ENCODE measurements at places on chromosomes 11 and 22.

DNA sequence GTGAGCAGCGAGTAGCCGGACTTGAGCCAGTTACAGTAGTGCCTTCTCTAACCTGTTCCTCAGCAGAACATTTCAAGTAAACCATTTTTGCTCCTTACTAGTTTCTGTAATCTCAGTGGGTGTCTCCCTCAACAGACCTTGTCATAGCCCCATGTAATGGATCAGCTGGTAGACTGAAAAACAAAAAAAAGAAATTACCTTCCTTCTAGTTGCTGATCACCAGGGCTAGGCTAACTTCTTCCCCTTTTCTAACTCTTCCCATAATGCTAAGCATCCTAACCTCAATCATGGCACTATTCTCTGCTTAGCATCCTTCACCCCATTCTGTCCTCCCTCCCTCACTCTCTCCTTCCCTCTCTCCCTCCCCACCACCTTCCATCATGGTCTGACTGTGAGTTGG, 35.8 kb upstream of the CBX6 start:
- DNase-seq, result no peak

DNA sequence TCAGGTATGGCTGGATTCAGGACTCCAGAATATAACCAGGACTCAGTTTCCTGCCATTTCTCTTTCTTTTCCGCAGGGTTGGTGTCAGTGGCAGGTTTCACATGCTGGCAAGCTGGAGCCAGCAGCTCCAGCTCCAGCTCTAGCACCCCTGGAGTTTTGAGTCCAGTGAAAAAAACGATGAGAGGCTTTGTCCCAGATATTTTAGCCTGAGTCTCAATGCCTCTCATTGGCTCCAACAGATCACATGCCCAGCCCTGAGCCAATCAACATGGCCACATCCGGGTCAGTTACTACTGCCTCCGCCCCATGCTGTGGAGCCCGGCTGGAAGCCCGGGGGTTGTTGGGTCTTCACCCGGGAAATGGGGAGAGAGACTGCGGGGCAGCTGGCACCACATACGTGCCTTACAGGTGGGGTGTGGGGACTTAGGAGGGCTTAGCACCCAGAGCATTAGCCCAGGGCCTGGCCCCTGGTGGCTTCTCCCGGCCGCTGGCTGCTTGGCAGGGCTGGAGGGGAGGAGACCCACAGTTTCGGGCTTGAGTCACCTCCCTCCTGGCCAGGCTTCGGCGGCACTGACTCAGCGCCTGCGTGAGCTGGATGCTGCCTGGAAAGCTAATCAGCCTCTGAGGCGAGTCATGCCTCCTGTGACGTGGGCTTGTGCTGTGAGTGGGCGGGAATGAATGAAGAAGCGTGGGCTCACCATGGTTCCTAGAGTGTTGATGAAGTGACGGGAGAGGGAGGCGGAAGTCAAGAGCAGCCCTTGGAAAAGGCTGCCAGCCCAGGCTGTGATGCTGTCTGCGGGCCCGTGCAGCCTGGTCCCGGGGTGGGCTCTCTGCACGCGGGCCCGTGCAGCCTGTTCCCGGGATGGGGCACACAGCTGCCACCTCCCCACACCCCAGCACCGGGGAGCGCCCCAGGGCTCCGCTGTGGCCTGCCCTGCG, 15.3 kb upstream of the MRTFA start:
- DNase-seq, result peak; percentile 99

DNA sequence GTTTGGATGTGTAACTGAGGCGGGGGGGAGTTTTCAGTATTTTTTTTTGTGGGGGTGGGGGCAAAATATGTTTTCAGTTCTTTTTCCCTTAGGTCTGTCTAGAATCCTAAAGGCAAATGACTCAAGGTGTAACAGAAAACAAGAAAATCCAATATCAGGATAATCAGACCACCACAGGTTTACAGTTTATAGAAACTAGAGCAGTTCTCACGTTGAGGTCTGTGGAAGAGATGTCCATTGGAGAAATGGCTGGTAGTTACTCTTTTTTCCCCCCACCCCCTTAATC, 2.3 kb downstream of the MALAT1 start:
- DNase-seq, result no peak

- no peak for DNase-seq
Measured at GRCh38 chr22:27779643-27780042, 21.9 kb downstream of the MN1 start.

DNA sequence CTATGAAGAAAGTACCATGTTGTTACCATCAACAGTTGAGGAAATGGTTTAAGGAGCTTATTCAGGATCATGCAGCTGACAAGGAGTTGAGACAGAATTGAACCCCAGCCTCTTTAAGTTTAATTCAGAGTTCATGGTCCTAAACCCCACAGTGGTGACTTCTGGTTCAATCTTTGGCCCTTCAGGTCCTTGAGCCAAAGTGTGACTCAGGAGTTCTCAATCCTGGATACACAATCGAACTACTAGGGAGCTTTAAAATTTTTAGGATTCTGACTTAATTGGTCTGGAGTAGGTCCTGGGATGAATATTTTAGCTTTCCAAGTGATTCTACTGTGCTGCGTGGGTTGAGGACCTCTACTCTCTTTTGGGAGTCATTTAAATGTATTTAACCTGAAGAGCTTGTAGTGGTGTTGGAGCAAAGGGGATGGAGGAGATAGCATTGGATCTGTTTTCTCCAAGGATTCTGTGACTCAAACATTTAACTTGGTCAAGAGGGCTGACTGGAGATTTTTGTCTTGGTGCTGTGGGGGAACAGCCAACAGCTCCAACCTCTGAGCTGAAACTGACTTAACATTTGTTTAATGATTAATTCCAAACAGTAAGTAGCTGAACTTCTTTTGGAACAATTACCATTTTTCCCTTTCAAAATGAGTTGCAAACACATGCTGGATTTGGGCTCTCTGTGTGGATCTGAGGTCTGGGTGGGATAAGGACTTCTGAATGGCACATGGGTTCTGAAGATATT, 80.1 kb downstream of the INSC start:
- DNase-seq, result peak; percentile 65

- no peak for DNase-seq
Measured at GRCh38 chr22:29747832-29748231, 19.0 kb downstream of the ZMAT5 start.

DNA sequence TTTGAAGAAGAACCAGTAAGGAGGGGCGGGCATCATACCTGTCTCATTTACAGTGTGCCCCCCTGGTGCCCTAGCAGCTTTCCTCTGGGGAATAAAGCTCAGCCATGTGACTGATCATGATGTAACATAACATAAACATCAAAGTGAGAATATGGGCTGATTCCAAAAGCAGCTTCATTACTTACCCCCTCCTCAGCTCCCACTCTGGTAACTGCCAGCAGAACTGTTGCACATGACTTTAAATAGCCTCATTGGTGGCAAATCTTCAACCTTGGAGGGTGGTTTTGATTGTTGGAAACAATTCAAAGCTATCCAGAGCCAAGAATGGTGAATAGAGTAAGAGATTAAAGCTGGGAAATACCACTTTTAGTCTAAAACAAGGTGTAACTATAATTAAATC, 384.6 kb downstream of the BUD13 start:
- DNase-seq, result no peak

- peak; percentile 50 for DNase-seq
Measured at GRCh38 chr11:66047541-66048365, 1.2 kb downstream of the GAL3ST3 start.

GRCh38 chr22:42156121-42156520, 25.5 kb upstream of the CYP2D6 start:
- DNase-seq, result no peak

- no peak for DNase-seq
Measured at GRCh38 chr11:70182266-70182665, 20.8 kb upstream of the FADD start.

GRCh38 chr22:28981818-28982499, 79.7 kb downstream of the C22orf31 start:
- no peak for DNase-seq

DNA sequence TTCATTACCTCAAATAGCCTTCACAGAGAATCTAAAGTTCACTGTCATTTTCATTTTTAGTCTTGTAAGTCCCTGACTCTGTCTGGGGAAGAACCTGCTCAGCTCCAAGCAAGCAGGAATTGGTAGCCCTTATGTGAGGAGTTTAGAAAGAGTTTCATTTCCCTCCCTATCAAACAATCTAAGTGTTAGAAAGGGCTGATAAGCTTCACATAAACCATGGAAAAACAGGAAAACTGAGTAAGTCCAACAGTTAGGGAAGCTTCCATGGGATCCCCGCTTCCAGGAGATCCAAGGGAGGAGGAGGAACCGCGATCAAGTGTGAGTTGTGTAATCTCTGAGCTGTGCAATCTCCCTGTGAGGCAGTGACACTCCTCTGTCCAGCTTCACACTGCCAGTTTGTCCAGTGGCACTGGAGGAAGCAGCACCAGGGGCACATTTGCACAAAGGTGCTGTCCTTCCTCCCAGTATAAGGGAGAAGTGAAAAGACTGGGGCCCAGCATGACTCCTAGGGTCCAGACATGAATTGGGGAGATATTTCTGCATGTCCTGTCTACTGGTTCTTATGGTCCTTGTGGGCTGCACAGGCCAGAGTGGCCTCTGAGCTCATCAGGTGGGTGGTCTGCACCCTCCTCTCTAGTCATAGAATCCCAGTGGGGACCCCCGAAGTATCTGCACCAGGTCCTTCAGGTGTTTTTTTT, 4.3 kb downstream of the PRAME start:
- DNase-seq, result no peak

DNA sequence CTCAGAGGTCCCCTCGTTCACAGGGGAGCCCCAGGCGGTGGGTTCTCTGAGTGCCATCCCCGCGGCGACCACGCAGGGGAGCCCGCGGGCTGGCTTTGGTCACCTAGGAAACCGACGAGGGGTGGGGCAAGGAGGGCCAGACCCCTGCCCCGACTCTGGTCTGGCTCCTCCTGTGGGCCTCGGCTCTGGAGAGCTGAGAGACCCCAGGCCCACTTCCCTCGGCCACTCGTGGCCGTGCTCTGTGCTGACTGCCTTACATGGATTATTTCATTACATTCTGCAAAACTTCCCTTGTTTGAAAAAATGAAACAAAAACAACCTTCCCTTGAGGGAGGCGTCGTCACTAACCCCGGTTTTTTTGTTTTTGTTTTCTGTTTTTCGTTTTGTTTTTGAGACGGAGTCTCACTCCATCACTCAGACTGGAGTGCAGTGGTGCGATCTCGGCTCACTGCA, 15.1 kb upstream of the CYTH4 start:
- DNase-seq, result no peak

DNA sequence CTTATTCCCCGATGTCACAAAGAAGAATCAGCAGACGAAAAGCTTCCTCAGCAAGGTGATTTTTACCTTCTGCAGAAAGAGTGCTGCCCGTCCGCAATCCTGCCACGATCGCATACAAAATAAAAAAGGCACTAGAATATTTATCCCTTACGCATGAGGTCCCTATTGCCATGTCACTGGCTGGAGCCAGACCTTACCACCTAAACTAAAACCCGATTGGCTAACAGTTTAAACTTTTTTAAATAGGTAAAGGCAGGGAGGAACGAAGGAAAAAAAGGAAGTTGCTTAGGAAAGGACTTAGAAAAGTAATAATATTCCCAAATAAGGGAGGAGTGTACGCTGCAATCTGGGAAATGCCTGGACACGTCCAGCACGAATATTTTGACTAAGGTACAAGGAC, 21.2 kb upstream of the ALDH3B2 start:
- DNase-seq, result no peak

GRCh38 chr11:10906521-10906920, 48.7 kb upstream of the ZBED5 start:
- DNase-seq, result peak; percentile 57

- no peak for DNase-seq
Measured at GRCh38 chr11:111417011-111417765, 38.1 kb upstream of the POU2AF1 start.

GRCh38 chr11:67491276-67492068, 8.6 kb downstream of the AIP start:
- no peak for DNase-seq

DNA sequence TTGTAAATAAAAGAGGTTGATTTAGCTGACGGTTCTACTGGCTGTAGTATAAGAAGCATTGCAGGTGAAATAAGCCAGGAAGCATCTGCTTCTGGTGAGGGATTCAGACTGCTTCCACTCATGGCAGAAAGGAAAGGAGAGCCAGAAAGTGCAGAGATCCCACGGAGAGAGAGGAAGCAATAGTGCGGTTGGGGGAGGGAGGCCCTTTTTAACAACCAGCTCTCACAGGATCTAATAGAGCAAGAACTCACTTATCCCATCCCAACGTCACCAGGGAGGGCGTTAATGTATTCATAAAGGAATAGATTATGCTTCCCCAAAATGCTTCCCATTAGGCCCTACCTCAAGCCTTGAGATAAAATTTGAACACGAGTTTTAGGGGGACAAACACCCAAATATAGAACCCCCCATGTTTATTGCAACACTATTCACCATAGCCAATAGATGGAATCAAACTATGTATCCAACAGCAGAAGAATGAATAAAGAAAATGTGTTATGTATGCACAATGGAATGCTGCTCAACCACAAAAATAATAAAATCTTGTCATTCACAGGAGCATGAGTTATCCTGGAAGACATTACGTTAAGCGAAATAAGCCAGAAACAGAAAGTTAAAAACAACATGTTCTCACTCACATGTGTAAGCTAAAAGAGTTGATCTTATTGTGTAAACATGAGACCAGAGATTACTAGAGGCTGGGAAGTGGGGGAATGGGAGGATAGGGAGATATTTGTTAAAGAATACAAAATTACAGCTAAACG, 908.3 kb upstream of the ANO3 start:
- DNase-seq, result peak; percentile 39

DNA sequence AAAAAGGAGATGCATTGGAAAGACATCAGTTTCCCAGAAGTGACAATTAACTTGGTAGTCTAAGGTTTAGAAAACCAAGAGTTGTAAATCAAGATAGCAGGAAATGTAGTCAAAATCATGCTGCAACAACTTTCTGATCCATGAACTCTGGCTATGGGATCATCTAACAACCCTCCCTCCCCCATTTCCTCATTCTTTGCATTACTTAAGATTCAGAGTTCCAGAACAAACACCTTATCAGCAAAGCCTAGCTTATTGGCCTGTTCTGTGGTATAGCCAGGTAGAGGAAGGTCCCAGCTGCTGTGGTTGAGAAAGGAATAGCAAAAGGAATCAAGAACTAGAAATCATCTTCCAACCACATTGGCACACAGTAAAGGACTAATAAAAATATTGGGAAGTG, 651.1 kb downstream of the METTL15 start:
- DNase-seq, result no peak

DNA sequence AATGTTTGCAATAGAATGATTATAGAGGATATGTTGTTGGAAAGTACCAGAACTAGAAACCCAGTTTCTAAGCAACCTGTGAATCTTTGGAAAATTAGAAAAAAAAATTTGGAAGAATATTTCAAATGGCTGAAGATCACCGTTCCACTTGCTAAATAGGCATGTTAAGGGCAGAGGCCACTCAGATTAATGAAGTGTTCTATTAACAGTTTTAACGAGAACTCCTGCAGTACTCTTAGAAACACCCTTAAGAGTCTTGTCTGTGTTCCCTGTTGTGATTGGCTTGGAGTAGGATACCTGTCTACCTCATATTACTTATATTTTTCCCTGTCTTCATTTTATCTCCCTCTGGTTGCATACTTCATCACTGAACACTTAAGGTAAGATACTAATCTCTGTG, 4.6 kb downstream of the C11orf54 start:
- no peak for DNase-seq

GRCh38 chr22:35426801-35427140, 26.8 kb downstream of the MCM5 start:
- DNase-seq, result no peak

GRCh38 chr11:106399624-106400023, 322.2 kb downstream of the AASDHPPT start:
- DNase-seq, result no peak
